ENCODE measurements at places on chromosomes 5 and 9.
A peak's percentile ranks its signal among the peaks of the same experiment; 100 is the strongest.

GRCh38 chr5:73913971-73914370, 288.0 kb downstream of the ARHGEF28 start:
- DNase-seq: no peak

GRCh38 chr9:8732367-8733075, 932.9 kb upstream of the DMAC1 start:
- DNase-seq: no peak

GRCh38 chr9:36148311-36149051, 11.9 kb downstream of the GLIPR2 start:
- DNase-seq: no peak

DNA sequence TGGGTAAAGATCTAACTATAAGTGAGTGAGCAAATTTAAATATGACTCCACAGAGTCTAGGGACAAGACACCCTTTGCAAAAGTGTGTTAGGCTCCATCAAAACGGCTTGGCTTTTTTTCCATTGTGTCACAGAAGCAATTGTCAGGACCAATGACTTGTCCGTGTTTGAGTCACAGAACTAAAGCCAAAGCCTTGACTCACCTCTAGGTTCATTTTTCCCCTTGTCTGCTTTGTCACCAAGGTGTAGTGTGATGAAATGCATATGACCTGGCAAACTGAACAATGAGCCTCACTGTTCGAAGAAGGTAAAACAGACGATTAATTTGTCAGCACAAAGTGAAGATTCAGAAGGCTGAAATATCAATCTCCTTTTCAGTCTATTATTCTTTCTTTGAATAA, 331.0 kb downstream of the GLIS3 start:
- DNase-seq: no peak

DNA sequence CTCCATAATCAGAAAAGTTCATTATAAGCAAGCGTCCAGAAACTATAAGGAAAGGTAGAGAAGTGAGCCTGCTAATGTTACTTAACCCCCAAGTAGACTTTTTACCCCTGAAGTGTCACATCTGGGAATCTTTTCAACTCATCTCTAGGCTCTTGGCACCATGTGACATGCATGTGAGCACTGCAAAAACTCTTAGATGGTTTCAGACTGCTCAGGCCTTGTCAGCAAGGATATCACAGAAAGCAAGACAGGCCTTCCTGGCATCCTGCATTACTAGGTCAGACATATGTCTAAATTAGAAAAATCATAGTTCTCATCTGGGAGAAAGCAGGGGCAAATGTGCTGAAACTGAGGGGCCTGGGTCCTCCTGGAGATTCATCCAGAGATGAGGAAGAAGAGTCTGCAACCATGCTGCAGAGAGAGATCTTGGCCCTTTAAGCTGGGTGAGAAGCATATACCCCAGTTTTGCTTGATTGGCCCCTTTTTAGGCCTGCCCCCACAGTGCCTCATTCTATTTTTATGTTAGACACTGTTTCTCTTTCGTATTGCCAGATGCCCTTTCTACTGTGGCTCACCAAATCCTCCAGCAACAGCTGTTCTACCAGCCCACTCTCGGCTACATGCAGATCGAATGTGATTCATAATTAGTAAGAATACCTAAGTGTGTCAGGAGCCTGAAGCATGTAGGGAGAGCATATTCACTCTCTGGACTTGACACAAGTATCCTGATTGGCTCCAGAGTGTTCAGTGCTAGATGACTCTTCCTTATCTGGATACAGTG, 19.0 kb downstream of the TMEM8B start:
- no peak for DNase-seq

DNA sequence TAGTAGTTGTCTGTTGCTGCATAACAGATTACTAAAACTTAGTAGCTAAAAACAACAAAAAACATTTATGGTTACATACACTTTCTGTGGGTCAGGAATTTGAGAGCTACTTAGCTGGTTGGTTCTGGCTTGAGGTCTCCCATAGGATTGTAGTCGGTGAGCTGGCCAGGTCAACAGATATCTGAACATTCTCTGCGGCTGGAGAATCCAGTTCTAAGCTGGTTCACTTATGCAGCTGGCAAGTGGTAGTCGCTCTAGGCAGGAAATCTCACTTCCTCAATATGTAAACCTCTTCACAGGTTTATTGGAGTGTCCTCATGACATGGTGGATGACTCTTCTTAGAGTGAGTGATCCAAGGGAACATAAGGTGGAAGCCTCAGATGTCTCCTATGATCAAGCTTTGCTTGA, 65.7 kb upstream of the TNFAIP8 start:
- DNase-seq: no peak

- no peak for DNase-seq
Observed at GRCh38 chr5:27472000-27472763, 433.8 kb upstream of the CDH9 start.

GRCh38 chr9:104903609-104904008, 24.3 kb downstream of the ABCA1 start:
- no peak for DNase-seq

DNA sequence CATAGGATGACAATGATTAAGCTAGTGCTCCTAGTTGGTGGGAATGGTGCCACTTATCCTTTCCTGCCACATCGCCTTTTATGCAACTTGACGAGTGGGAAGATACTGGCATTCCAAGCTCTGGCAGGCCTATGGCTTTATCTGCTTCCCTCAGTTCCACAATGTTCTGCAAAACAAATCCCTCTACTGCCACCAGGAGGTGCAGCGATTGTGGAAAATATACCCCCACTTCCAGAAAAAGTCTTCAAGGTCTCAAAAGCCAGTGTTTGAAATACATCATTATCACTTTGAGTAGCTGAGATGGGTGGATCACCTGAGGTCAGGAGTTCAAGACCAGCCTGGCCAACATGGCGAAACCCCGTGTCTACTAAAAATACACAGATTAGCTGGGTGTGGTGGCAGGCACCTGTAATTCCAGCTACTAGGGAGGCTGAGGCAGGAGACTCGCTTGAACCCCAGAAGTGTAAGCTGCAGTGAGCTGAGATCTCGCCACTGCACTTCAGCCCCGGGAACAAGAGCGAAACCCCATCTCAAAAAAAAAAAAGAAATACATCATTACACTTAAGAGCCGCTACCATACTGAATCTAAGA, 3.4 kb downstream of the CLINT1 start:
- no peak for DNase-seq

- DNase-seq: no peak
Observed at GRCh38 chr5:172388246-172388733, 66.0 kb downstream of the SH3PXD2B start.

GRCh38 chr9:78314953-78315870, 18.3 kb downstream of the PSAT1 start:
- no peak for DNase-seq

- DNase-seq: peak; percentile 62
Observed at GRCh38 chr9:97993000-97993399, 9.9 kb downstream of the ANP32B start.

- DNase-seq: no peak
Observed at GRCh38 chr5:134844252-134844651, 1.5 kb upstream of the C5orf24 start.

DNA sequence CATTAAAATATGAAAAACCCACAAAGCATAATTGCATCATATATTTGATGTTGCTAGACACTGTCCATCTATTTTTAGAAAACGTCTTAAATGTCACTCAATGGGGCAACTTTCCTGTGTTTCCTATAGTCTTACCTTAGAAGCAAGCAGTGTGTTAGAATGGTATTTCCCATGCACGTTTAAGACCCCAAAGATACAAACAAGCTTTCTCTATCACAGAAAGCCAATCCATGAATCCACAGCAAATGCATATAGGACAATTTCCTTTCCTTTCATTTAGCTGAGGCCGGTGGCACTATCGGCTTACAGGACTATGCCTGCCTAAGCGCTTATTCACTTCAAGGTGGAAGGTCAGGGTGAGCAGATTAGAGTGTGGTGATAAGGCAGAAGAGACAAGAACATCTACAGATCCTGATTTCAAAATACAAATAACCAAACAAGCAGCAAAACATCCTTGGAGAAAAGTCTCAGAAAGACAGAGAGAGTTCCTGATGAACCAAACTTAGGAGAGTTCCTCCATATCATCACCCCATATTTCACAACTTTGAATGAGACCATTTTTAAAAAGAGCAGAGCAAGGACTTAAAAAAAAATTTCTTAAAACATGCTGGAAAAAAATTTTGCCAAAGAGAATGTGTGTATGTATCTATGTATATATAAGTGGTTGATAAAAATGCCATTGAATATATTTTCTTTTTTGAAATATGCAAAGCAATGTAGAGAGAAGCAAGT, 57.2 kb downstream of the MEF2C start:
- no peak for DNase-seq

DNA sequence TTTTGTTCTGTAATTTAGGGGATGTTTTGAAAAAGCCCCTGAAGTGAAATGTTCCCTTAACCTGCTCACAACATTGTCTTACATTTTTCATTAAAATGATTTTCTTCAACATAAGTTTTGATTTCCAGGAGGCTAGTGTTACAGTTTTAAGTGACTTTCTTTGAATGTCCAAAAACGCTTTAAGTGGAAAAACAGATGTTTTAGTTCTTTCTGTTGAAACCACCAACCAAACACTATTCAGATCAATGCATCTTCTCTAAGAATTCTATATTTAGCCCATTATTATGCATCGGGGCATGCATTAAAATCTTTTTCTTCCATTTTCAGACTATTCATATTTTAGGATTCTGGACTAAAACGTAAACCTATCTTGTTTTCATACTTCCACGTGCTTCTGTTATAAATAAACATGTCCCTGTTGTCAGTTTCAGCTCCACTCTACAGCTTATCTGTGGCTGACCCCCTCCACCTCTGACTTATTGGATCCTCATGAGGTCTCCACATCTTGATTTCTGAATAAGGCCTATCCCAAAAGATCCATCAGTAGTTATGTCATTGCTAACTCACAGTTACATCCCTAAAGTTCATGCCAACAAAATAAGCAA, 882.3 kb upstream of the SEMA6A start:
- no peak for DNase-seq

- no peak for DNase-seq
Observed at GRCh38 chr5:77218263-77218662, 7.8 kb downstream of the PDE8B start.

DNA sequence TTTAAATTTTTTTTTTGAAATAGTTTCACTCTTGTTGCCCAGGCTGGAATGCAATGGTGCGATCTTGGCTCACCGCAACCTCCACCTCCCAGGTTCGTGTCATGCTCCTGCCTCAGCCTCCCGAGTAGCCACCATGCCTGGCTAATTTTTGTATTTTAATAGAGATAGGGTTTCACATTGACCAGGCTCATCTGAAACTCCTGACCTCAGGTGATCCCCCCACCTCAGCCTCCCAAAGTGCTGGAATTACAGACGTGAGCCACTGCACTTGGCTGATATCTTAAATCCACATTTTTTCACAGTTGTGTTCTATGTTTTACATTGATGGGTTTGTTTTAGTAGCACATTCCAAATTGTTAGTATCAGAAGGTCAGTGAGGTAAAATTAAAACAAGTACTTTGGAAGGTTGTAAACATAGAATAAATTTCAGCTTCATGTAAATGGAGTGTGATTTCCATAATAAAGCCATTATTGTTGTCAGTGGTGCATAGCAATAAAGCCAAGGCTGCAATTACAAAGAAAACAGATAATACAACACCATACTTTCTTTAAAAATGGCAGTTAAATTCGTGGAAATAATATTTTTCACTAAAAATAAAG, 287.2 kb downstream of the ARRDC3 start:
- DNase-seq: no peak

- DNase-seq: no peak
Observed at GRCh38 chr9:101400120-101400519, 1.5 kb downstream of the ZNF189 start.

GRCh38 chr9:82526577-82526976, 536.4 kb downstream of the RASEF start:
- DNase-seq: no peak

DNA sequence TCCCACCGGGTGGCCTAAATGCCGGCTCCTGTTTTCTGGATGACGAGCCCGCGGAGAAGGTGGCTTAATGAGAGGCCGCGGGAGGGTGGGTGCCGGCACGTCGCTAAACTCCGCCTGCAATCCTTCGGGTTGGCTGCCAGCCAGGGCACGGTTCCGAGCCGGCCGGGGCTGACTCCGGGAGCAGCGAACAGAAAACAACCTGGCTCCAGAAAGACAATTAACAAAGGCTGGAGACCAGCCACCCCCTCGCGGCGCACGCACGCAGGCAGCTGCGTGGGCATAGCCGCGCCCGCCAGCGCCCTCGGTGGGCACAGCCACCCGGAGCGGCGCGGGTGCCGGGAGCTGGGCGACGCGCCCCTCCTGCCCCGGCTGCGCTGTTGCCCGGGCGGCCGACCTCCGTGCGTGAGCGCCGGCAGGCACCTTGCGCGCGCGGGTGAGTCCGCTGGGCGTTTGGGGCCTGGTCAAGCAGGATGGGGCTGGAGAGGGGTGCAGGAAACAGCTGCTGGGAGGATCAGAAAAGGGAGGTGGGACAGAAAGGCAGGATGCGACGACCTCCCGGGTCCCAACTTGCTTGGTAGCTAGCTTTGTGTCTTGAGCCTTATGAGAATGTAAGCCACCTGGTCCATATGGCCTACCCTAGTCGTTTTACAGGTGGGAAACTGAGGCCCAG, at the start of gene ARHGEF37:
ARHGEF37 (plus strand) TSS at position 307 of the 670 bp plus-strand sequence. CDS start 16,272 bp downstream, outside the sequence.
- no peak for DNase-seq

DNA sequence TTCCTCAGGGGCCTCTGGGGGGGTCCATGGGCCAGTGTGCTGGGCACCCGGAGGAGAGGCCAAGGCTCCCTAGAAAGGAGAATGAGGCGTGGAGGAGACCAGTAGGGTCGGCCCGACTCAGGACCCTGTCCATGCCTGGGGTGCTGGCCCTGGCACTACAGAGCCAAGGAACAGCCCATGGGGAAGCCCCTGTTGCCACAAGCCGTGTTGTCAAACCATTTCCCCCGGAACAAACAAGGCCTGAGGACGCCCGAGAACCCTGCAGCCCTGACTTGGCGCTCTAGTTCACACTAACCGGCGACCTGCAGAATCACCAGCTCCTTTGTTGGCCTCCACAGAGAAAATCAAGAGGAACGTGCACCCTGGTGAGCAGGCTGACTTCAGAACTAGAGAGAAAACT, 41.6 kb upstream of the SLC12A7 start:
- DNase-seq: no peak

DNA sequence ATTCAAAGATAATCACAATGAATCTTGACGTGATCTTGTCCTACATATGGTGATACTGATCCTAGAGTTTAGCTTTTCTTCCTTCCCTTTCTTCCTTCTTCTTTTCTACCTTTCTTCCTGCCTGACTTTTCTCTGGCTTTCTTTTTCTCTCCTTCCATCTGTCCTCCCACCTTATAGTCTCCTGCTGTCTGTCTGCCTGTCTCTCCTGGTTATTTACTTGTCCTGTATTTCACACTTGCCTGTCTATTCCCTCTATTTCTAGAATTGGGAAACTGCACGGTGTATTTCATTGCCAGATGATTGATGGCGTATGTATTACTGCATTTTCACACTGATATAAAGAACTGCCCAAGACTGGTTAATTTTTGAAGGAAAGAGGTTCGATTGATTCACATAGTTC, 718.1 kb upstream of the CDH6 start:
- DNase-seq: no peak

Measured in KG1 (cell line).